Activated CD4-positive, alpha-beta T cell treated with anti-CD3 and anti-CD28 coated beads for 36 hours (primary cell): ENCODE measurements at places on chromosomes 2 and 18.

GRCh38 chr2:182716650-182716979, 558 bp downstream of the DNAJC10 start:
- H3K4me3 ChIP-seq: no peak overlapping the region
- peaks cover 4% of the 10 kb centered on the region for H3K36me3 ChIP-seq
- H3K27ac ChIP-seq: no peak overlapping the region
- peaks cover 3% of the 10 kb centered on the region for H3K4me1 ChIP-seq
- DNase-seq: peak; percentile 24
- H3K27me3 ChIP-seq: no peaks in the 10 kb centered on the region

- H3K27me3 ChIP-seq: no peaks in the 10 kb centered on the region
- H3K4me3 ChIP-seq: no peak overlapping the region
- H3K36me3 ChIP-seq: no peaks in the 10 kb centered on the region
- H3K27ac ChIP-seq: no peak overlapping the region
Observed at GRCh38 chr2:44285174-44285573, 9.9 kb downstream of the SLC3A1 start.

GRCh38 chr2:31413862-31414550, 536 bp downstream of the XDH start:
- peaks cover 10% of the 10 kb centered on the region for H3K4me1 ChIP-seq
- H3K36me3 ChIP-seq: no peaks in the 10 kb centered on the region
- peaks cover 11% of the 10 kb centered on the region for H3K27me3 ChIP-seq
- no peak overlapping the region for H3K4me3 ChIP-seq

- no peak overlapping the region for H3K4me3 ChIP-seq
- DNase-seq: no peak
- H3K36me3 ChIP-seq: no peaks in the 10 kb centered on the region
- no peaks in the 10 kb centered on the region for H3K27me3 ChIP-seq
- H3K27ac ChIP-seq: no peak overlapping the region
Observed at GRCh38 chr2:150619607-150620330, 132.3 kb upstream of the RND3 start.

GRCh38 chr2:95385570-95385984, 16.9 kb upstream of the FAHD2A start:
- H3K27me3 ChIP-seq: peaks cover 2% of the 10 kb centered on the region
- no peaks in the 10 kb centered on the region for H3K4me1 ChIP-seq
- DNase-seq: no peak
- H3K36me3 ChIP-seq: no peaks in the 10 kb centered on the region

GRCh38 chr18:62745089-62745751, 29.9 kb downstream of the PHLPP1 start:
- no peak for DNase-seq
- peaks cover 2% of the 10 kb centered on the region for H3K36me3 ChIP-seq

- no peaks in the 10 kb centered on the region for H3K36me3 ChIP-seq
- no peaks in the 10 kb centered on the region for H3K27me3 ChIP-seq
- no peak overlapping the region for H3K27ac ChIP-seq
- no peak for DNase-seq
Observed at GRCh38 chr18:8252371-8252770, 356.9 kb upstream of the RAB12 start.

- H3K4me1 ChIP-seq: no peaks in the 10 kb centered on the region
- H3K27ac ChIP-seq: no peak overlapping the region
- no peaks in the 10 kb centered on the region for H3K27me3 ChIP-seq
- no peak overlapping the region for H3K4me3 ChIP-seq
- no peak for DNase-seq
- H3K36me3 ChIP-seq: peaks cover 10% of the 10 kb centered on the region
Observed at GRCh38 chr2:203346612-203347011, 18.4 kb downstream of the ABI2 start.

GRCh38 chr2:8677646-8678592, 3.9 kb upstream of the ID2 start:
- peak; percentile 65 for DNase-seq
- peaks cover 31% of the 10 kb centered on the region for H3K4me1 ChIP-seq
- H3K27ac ChIP-seq: peak overlapping the region; percentile 70
- H3K27me3 ChIP-seq: peaks cover 35% of the 10 kb centered on the region
- H3K4me3 ChIP-seq: peak overlapping the region; percentile 98

GRCh38 chr2:29763371-29763770, 158.0 kb downstream of the ALK start:
- no peak overlapping the region for H3K27ac ChIP-seq
- H3K27me3 ChIP-seq: peaks cover 8% of the 10 kb centered on the region
- no peaks in the 10 kb centered on the region for H3K36me3 ChIP-seq

GRCh38 chr2:26048791-26049190, 14.9 kb downstream of the RAB10 start:
- H3K4me1 ChIP-seq: peaks cover 70% of the 10 kb centered on the region
- no peaks in the 10 kb centered on the region for H3K27me3 ChIP-seq
- H3K27ac ChIP-seq: no peak overlapping the region

- no peaks in the 10 kb centered on the region for H3K4me1 ChIP-seq
- no peaks in the 10 kb centered on the region for H3K36me3 ChIP-seq
- peaks cover 5% of the 10 kb centered on the region for H3K27me3 ChIP-seq
- no peak overlapping the region for H3K27ac ChIP-seq
- no peak for DNase-seq
Observed at GRCh38 chr2:192243488-192243887, 48.8 kb upstream of the TMEFF2 start.
